Stimulated activated CD4-positive, alpha-beta T cell treated with anti-CD3 and anti-CD28 coated beads, Interleukin-12 subunit alpha, Interleukin-12 subunit beta, amount 100 ng/mL, for 24 hours (primary cell): ENCODE measurements at places on chromosomes 1 and 21.

GRCh38 chr21:42706765-42707164 lies 53.3 kb downstream of the PDE9A start:
- no peak for DNase-seq

GRCh38 chr1:37954316-37954971 lies 7.6 kb upstream of the INPP5B start:
- DNase-seq = no peak

GRCh38 chr1:41640141-41640751 lies 155.8 kb upstream of the EDN2 start:
- no peak for DNase-seq

DNA sequence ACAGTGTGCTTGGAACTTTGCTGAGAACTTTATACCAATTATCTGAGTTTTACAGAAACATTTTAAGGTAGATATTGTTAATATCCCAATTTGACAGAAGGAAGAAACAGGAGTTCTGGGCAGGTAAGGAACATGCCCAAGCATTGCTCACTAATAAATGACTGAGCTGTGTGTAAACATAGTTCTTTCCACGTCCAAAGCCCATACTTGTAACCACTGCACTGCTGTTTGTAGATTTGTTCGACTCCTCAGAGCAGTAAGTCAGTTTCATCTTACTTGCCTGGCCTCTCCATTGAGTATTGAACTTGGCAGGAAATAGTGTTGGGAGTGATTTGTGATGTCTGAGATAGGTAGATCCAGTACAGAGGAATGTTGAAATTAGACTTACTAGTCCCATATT lies 335.1 kb downstream of the KIF26B start:
- DNase-seq = no peak

GRCh38 chr1:150521196-150521968 lies 5.8 kb downstream of the FALEC start:
- no peak for DNase-seq

GRCh38 chr21:43736224-43736883 lies 17.4 kb downstream of the PDXK start:
- no peak for DNase-seq

GRCh38 chr1:225880636-225881035 lies 1.5 kb downstream of the TMEM63A start:
- DNase-seq = no peak

- DNase-seq = no peak
Observed at GRCh38 chr1:190353538-190354101, 124.0 kb downstream of the BRINP3 start.

- peak; percentile 37 for DNase-seq
Observed at GRCh38 chr21:36747815-36748383, 49.0 kb downstream of the SIM2 start.

DNA sequence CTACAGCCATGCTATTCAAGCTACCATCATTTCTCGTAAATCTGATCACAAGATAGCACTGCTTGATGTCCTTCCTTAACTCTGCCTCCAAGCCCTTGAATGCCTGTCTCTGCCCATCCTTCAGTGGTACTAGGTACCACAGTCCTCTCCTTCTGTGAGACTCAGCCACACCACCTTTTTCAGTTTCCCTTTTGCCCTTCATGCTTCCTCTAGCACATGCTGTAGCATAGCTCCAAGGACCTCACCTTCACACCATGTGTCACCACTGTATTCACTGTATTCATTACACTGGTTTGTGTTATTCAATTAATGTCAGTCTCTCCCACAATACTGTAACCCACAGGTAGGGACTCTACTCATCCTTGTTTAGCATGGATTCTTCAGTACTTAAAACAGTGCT lies 8.0 kb upstream of the TP53BP2 start:
- DNase-seq = no peak

DNA sequence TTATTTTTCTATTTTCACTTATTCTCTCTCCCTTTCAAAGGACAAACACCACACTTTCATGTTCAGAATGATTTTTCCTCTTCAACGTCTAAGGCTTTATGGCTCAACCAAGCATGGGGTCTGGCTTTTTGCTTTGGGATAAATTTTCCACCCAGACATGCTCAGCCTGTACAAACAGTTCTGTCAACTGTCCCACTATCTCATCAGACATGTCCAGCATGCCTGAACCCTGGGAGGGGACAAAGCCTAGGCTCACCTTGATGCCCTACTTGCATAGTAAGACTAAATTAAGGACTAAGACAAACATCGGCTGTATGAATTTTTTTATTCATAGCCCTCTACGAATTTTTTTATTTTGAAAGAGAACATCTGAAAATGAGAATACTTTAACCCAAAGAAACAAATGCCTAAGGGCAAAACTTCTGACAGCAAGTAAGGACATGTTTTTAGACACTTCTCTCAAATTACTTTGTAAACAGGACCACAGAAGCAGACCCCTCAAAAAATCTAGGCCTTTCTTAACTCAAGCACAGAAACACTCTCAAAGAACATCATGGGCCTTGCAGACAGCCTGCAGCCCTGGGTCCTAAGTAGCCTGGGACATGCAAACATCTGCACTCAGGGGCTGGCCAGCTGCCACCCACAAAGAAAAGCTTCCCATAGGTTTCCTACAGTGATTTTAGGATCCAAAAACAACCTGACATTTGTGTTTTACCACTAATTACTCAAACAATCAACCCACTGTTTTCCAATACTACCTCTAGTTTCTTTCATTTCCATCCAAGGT lies 72.3 kb upstream of the PALMD start:
- DNase-seq = no peak

- DNase-seq = no peak
Observed at GRCh38 chr1:40897513-40897912, 35.4 kb upstream of the CITED4 start.

DNA sequence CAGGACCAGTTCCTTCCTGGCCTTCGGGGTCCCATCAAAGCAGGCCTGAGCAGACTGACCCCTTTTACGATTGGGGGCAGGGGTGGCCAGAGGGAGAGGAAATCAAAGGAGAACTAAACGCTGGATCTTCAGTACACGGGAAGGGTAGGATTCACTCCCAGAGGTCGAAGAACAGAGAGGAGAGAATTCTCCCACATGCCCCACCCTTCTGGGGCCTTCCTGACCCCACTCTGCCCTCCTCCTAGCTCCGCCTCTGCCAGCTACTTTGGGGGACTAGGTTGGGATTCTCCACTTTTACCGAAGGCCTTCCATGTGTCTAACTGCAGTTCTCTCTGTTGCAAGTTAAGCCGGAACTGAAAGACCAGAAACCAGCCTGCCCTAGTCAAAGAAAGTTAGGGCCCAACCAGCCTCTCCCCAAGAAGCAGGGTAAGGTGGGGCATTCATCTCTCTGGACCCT lies 654 bp upstream of the ARHGEF2 start:
- DNase-seq = no peak

- no peak for DNase-seq
Observed at GRCh38 chr1:166145499-166145898, 21.3 kb downstream of the FAM78B start.

- DNase-seq = no peak
Observed at GRCh38 chr1:90012300-90012699, 17.4 kb downstream of the ZNF326 start.

GRCh38 chr1:240667351-240667750 lies 55.4 kb upstream of the GREM2 start:
- no peak for DNase-seq

DNA sequence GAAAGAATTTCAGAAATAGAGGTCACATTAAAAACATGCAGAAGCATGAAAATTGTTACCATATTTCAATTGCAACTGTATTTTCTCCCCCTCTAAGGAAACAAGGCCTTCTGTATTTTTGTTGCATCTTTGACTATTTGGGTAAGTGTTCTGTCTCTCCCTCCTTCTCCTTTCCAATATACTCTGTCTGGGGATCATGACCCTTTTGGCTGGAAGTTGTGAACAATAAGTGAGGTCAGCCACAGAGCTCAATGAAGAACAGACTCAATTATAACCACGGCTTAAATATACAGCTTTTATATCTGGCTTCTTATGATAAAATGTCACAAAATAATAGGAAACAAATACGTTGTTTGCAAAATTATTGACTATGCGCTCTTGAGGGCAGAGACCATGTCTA lies 47.1 kb downstream of the SPAG17 start:
- DNase-seq = no peak

DNA sequence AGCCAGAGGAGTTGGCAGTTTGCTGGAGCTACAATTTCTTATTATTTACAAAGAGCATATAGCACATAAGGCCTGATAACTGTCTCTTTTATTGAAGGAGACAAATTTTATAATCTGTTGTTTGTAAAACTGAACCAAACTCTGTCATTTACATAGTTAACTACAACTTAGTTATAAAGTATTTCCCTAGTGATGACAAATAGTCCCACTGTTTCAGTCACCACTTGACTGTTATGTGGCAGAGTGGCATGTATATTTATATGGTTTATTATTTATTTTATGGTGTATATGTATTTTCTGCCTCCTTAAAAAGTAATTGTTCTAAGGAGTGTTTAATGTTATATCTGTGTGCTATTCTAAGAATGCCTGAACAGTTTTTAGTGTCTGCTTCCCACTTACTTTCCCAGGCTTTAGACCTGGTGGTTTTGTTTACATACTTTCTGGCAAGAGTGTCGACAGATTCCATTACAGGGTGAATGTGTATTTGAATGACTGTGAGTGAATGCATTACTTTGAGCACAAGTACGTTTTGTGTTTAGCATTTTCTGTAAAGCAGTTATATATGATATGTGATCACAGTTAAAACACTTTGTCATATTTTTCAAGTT lies 10.0 kb downstream of the TSEN15 start:
- DNase-seq = no peak

GRCh38 chr1:16151196-16151994 lies 4.5 kb downstream of the EPHA2 start:
- DNase-seq = no peak

- no peak for DNase-seq
Observed at GRCh38 chr1:32012709-32013385, 821 bp upstream of the KHDRBS1 start.

DNA sequence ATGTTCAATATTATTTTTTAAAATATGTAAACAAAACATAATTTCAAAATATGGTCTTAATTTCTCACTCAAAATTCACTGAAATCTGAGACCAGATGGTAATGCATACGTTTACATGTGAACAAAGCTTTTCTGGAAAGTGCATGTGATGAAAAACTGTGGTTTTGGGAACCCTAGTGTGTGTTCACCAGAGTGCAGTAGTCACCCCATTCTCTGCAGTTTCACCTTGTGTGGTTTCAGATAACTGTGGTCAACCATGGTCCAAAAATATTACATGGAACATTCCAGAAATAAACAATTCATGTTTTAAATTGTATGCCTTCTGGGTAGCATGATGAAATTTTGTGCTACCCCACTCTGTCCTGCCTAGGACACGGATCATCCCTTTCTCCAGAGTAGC lies 2021.9 kb downstream of the MRPL39 start:
- no peak for DNase-seq

- DNase-seq = no peak
Observed at GRCh38 chr1:156095906-156096508, 13.7 kb upstream of the MEX3A start.

DNA sequence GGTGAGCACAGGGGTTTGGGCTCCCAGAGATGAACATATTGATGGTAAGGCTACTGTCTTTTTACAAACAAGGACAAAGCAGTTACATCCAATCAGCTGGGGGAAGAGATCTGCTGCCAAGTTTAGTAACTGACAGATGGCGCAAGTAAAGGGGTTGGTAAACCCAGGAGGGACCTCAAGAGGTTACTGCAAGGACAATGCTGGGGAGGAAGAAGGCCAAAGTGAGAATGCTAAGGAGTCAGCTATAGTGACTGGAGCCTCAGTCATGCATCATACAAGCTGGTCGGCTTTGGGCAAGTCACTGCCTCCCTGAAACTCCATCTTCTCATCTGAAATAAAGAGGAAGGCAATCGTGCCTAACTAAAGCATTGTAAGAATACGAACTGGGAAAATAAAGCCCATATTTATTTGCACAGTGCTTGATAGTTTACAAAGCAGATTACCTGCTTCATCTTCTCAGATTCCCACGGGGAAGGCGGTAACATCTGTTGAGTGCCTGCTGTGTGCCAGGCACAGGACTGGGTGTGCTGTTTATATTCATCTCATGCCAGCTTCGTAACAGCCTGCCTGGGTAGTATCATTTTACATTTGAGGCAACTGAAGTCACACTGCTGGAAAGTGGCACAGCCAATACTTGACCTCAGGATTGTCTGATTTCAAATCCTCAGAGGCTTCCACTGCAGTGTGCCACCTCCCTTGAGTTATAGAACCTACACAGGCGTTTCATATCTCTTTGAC lies 114.8 kb downstream of the BEND5 start:
- no peak for DNase-seq

GRCh38 chr21:36706482-36706852 lies 7.6 kb downstream of the SIM2 start:
- DNase-seq = no peak

DNA sequence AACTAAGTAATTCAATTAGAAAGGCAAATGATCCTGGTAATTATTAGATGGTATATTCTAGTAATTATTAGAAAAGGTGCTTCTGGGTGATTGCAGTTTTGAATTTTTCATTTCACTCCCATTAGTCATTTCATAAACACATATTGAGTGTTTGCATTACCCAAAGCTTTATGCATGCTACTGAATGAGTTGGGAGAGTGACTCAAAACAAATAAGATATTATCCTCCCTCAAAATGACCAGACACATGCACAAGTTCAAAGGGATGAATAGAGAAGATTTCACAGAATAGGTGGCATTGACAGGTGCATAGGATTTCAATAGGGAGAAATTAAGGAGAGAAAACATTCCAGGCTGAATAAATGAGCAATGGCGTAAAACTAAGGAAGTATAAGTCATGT lies 84.7 kb downstream of the PHTF1 start:
- no peak for DNase-seq

DNA sequence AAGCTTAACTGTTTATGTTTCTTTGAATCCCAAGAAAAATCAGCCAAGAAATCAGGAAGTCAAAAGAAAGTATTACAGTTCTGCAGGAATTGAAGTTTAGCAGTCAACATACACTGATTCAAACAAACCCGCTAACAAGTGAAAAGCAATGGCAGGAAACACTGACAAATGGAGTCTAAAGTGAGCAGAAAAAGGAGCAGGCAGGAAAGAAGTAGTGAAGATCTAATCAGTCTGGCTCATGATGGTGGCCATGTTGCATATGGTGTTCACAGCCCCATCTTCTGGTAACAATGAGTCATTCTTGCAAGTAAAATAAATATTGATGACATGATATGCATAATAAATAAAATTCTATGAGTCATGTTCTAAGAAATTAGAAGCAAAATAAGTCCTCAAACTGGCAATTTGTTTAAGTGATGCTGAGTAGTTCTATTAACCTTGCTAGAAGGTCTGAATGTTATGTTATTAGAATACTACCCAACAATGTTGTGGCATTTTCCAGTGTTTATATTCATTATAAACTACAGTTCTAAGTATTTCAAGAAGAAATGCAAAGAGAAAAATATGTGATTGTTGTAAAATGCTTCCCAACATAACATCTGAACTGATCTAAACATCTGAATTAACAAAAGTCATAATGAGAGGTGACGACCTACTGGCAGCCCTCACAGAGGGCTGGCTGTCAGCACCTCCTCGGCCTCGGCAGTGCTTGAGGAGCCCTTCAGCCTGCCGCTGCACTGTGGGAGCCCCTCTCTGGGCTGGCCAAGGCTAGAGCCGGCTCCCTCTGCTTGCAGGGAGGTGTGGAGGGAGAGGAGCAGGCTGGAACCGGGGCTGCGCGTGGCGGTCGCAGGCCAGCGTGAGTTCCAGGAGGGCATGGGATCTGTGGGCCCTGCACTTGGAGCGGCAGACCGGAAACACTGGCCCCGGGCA lies 5.7 kb upstream of the ACBD6 start:
- no peak for DNase-seq

GRCh38 chr1:37893673-37894072 lies 34.3 kb upstream of the MTF1 start:
- no peak for DNase-seq
